K562 (cell line): ENCODE measurements at places on chromosomes 5 and 9. TPM values are rescaled to one million over a fixed set of nuclear protein-coding genes. Genes with fewer than 3 reads are reported as not detected.

The C7 gene
- 0.82 and 1.5 TPM in 2 replicates for total RNA-seq

The FREM1 gene
- total RNA-seq = 0.11 and 0.13 TPM in 2 replicates

The TTC23L gene
- 0.11 and 0.27 TPM in 2 replicates for total RNA-seq

The PLEKHG4B gene
- 0.02 and 0.04 TPM in 2 replicates for total RNA-seq

The ZNF354B gene
- total RNA-seq = 9.5 and 11.2 TPM in 2 replicates

The HAVCR2 gene
- total RNA-seq = not detected in 2 replicates

The DBH gene
- total RNA-seq = not detected in 2 replicates

The GFM2 gene
- total RNA-seq = 39.0 and 42.3 TPM in 2 replicates

The SLC34A3 gene
- not detected in 2 replicates for total RNA-seq

The SH3TC2 gene
- total RNA-seq = 0.80 and 1.1 TPM in 2 replicates

The KCNIP1 gene
- not detected in 2 replicates for total RNA-seq

The SEMA4D gene
- total RNA-seq = 4.7 and 5.1 TPM in 2 replicates

The TAF1L gene
- total RNA-seq = 0.02 TPM in 2 replicates

The ADAMTSL1 gene
- total RNA-seq = not detected in 2 replicates

The COL15A1 gene
- 4.9 and 5.1 TPM in 2 replicates for total RNA-seq

The KIF4B gene
- total RNA-seq = 0.07 TPM in 1 of 2 replicates, not detected in the other

The STPG3 gene
- not detected in 2 replicates for total RNA-seq

The MARVELD2 gene
- total RNA-seq = 0.09 and 0.13 TPM in 2 replicates
